Activated CD4-positive, alpha-beta memory T cell treated with anti-CD3 and anti-CD28 coated beads for 36 hours (primary cell): ENCODE measurements at places on chromosomes 1 and 21. TPM values are rescaled to one million over a fixed set of nuclear protein-coding genes. Genes with fewer than 3 reads are reported as not detected.

DNA sequence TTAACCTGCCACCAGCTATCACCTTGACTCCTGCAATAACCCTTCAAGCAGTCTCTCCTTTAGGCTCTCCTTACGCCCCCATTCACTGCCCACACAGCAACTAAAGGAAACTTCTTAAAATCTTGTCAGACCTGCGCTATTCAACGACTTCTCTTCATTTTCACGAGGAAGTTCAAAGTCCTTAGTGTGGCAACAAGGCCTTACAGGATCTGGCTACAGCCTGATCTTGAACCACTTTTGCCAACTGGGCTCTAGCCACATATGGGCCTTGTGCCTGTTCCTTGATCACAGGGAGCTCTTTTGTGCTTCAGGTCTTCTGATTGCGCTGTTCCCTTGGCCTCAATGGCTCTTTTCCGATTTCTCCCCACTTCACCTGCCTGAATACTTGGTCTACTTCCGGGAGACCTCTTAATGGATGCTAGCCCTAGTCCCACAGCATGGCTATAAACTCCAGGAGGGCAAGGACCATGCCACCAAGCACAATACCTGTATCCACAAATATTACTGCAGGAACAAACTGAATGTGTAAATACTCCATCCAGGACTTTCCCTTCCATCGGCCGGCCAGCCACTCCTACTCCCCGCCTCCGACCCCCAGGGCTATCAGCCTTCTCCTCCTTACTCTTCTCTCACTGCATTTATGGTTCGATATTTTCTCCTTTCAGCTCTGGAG, 2.3 kb upstream of the CTNNBIP1 start:
- peak overlapping the region; percentile 5 for H3K27ac ChIP-seq
- H3K4me1 ChIP-seq: peaks cover 26% of the 10 kb centered on the region
- DNase-seq: no peak
- H3K27me3 ChIP-seq: no peaks in the 10 kb centered on the region

- H3K27ac ChIP-seq: no peak overlapping the region
- no peak overlapping the region for H3K4me3 ChIP-seq
Observed at GRCh38 chr21:19999369-20000272, 998.6 kb upstream of the NCAM2 start.

DNA sequence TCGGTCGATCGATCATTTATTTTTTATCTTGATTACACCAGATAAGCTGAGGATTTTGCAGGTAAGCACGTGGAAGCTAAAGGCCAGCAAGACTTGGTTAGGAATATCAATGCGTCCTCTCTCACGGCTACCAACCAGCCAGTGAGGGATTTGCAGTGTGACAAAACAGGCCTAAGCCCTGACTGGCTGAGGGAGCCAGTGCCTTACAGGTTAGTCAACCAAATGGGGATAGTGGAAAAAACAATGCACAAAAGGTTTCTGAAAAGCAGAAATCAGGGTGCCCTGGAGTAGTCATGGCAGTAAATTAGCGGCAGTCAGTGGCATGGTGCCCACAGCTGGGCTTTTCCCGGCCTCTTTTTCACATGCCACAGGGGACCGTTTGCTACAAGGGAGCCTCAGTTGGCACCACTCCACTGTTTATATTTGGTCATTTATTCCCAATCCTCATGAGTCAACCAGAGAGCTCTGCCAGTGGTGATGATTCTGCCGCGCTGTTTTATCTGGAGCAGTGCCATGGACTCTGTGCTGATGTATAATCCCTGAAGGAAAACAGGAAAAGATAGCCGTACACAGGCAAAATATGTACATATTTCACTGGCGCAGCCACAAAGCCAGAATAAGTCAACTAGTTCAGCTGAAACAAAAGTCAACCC, 167.6 kb downstream of the RHOU start:
- no peaks in the 10 kb centered on the region for H3K27me3 ChIP-seq
- H3K4me1 ChIP-seq: no peaks in the 10 kb centered on the region
- H3K27ac ChIP-seq: no peak overlapping the region
- H3K36me3 ChIP-seq: no peaks in the 10 kb centered on the region
- DNase-seq: no peak
- no peak overlapping the region for H3K4me3 ChIP-seq

DNA sequence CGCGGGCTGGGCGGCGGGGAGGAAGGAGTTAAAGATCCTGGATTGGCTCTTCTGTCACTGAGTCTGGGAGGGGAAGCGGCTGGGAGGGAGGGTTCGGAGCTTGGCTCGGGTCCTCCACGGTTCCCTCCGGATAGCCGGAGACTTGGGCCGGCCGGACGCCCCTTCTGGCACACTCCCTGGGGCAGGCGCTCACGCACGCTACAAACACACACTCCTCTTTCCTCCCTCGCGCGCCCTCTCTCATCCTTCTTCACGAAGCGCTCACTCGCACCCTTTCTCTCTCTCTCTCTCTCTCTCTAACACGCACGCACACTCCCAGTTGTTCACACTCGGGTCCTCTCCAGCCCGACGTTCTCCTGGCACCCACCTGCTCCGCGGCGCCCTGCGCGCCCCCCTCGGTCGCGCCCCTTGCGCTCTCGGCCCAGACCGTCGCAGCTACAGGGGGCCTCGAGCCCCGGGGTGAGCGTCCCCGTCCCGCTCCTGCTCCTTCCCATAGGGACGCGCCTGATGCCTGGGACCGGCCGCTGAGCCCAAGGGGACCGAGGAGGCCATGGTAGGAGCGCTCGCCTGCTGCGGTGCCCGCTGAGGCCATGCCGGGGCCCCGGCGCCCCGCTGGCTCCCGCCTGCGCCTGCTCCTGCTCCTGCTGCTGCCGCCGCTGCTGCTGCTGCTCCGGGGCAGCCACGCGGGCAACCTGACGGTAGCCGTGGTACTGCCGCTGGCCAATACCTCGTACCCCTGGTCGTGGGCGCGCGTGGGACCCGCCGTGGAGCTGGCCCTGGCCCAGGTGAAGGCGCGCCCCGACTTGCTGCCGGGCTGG, at the start of gene NPR1:
Gene NPR1 (plus strand): TSS at position 170 of the 818 bp plus-strand sequence. CDS start 421 bp downstream, at position 591.
- H3K27me3 ChIP-seq: peaks cover 41% of the 10 kb centered on the region
- peak within 1 kb of the TSS; percentile 67 for H3K4me3 ChIP-seq
- DNase-seq: peak; percentile 27

DNA sequence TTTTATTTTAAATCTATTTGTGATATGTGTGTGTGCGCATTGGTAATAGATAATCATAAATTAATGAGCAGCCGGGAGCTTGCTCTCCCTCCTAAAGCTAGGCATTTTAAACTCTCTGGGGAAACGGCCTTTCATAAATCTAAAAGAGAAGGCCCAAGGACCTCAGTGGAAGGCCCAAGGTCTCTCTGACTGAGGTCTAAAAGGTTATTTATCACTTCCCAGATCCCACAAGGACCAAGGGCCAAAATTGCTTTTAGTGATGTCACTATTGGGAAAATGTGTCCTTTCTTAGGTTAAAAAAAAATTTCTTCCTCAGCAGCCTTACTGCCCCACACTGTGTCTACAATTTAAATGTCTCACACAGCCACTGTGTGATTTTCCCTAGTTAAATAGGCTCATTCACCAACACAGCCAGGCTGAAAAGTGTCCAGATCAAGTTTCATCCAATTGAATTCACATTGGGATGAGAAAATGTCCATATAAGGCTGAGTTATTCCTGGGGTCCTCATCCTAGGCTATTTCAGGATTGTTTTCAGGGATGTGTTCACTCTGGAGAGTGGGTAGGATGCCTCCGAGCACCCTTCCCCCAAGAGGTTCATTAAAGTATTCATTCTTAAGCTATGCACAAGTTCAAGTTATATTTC, 46.1 kb downstream of the SLC44A3 start:
- DNase-seq: no peak
- H3K27me3 ChIP-seq: no peaks in the 10 kb centered on the region
- H3K4me3 ChIP-seq: no peak overlapping the region
- H3K36me3 ChIP-seq: no peaks in the 10 kb centered on the region

GRCh38 chr21:25496825-25497482, 110.3 kb downstream of the MRPL39 start:
- H3K27ac ChIP-seq: no peak overlapping the region
- no peak overlapping the region for H3K4me3 ChIP-seq
- no peak for DNase-seq
- H3K4me1 ChIP-seq: peaks cover 34% of the 10 kb centered on the region

DNA sequence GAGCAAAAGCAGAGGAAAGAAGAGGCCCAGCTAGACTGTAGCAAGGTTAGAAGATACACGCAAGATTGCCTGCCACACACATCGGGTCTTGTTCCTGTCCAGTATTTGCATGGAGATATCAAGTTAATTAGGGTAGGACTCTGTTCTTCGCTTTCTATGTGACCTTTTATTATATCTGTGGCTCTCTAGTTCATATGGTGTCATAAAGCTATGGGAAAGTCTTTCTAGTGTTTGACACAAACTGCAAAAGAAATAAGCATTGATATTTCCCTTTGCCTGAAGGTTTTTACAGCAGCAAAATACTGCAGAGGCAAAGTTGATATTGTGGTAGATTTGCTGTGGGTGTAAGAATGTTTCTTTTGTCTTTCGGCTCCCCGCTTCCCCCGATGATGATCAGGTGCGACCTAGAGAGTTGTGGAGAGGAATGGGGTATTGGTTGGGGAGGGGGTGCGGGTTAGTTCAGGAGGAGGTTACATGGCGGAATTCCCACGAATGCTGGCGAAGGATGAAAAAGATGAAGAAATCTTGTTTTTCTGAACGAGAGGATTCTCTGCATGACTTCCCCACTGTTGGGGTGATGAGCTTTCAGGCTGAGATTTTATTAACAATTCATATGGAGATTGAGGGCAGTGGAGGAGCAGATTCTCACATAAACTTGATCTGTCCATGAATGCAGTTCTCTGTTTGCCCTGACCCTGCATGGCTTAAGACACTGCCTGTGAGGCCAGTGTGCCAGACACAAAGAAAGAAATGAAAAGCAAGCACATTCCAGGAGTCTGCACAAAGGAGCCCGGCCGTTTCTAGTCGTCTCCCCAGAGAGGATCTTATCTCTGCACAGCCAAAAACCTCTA, 550.2 kb downstream of the USP25 start:
- H3K4me1 ChIP-seq: no peaks in the 10 kb centered on the region
- no peaks in the 10 kb centered on the region for H3K36me3 ChIP-seq
- no peak for DNase-seq
- no peak overlapping the region for H3K27ac ChIP-seq
- H3K4me3 ChIP-seq: no peak overlapping the region

GRCh38 chr21:39029900-39030884, 153.1 kb downstream of the PSMG1 start:
- peaks cover 8% of the 10 kb centered on the region for H3K27me3 ChIP-seq
- H3K36me3 ChIP-seq: no peaks in the 10 kb centered on the region
- no peak for DNase-seq

- H3K4me1 ChIP-seq: no peaks in the 10 kb centered on the region
- H3K36me3 ChIP-seq: no peaks in the 10 kb centered on the region
- DNase-seq: no peak
- H3K27me3 ChIP-seq: peaks cover 24% of the 10 kb centered on the region
Observed at GRCh38 chr1:38486085-38486484, 373.5 kb downstream of the RRAGC start.

DNA sequence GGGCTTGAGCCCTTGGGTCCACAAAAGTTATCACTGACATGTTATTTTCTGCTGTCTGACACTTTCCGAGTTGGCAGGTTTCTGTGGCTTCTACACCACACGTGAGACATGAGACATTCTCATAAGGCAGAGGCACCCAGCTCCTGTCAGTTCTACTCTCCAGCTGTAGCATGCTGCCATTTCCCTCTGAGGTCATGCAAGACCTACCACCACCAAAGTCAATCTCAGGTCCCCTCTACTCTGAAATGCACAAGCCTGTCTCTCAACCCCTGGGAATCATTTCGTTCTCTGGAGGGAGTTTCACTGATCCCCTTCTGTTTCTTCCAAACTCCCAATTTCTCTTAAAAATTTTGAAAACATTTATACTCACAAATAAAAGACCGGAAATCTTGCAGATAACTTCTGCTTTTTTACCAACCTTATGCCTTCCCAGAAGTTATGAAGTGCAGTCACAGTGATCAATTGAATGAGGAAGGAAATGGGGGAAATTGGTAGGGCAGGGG, 39.5 kb upstream of the CR2 start:
- H3K27ac ChIP-seq: no peak overlapping the region
- no peaks in the 10 kb centered on the region for H3K36me3 ChIP-seq
- peaks cover 25% of the 10 kb centered on the region for H3K4me1 ChIP-seq

GRCh38 chr1:64163970-64164369, 39.5 kb upstream of the UBE2U start:
- DNase-seq: no peak
- H3K27me3 ChIP-seq: peaks cover 16% of the 10 kb centered on the region
- no peaks in the 10 kb centered on the region for H3K4me1 ChIP-seq
- H3K36me3 ChIP-seq: no peaks in the 10 kb centered on the region
- H3K27ac ChIP-seq: no peak overlapping the region
- no peak overlapping the region for H3K4me3 ChIP-seq

DNA sequence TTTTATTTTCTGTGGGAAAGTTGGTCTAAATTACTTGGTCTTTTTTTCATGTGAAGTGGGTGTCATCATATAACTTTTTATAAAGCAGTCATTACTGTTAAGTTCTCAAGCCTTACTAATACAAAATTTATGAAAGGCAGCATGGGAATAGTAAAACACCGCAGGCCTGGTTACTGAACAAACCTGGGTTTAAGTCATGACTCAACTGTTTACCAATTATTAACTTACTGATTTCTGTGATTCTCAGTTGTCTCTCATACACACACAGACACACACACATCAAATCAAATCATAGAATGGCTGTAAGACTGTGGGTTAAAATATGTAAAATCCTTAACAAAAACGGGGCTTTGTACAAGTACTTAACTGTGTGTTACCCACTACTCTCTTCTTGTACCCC, 14.6 kb downstream of the MAEL start:
- H3K4me3 ChIP-seq: no peak overlapping the region
- H3K4me1 ChIP-seq: peaks cover 9% of the 10 kb centered on the region
- H3K36me3 ChIP-seq: no peaks in the 10 kb centered on the region
- DNase-seq: no peak
- no peak overlapping the region for H3K27ac ChIP-seq

DNA sequence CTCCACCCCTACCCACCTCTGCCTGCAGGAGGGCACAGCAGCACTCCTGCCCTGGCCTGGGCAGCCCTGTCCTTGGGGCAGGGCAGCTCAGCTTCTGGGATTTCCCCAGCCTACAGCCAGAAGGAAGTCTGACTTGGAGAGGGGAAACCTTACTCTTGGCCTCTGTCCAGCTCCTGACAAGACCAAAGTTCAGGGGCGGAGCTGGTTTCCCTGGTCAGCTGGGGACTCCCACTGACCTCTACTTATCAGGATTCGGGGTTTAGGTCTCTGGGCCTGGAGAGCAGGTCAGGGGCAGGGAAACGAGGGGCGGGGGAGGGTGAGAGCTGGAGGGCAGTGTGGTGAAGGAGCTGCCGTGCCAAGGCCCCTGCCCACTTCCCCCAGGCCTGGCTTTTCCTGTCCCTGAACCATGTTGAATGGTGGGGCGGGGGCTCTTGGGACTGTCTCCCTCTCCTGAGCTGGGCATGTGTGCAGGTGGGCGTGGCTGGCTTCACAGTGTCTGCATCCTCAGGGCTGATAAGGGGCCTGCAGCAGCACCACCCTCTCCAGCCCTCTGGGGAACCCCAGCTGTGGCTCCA, 16.8 kb upstream of the ETV3 start:
- peaks cover 26% of the 10 kb centered on the region for H3K4me1 ChIP-seq
- H3K27ac ChIP-seq: no peak overlapping the region
- no peaks in the 10 kb centered on the region for H3K36me3 ChIP-seq
- H3K27me3 ChIP-seq: peaks cover 11% of the 10 kb centered on the region

The KRTAP19-1 gene
- total RNA-seq: not detected

The NID1 gene
- 0.05 TPM for total RNA-seq

The SPRR2E gene
- not detected for total RNA-seq
